Activated naive CD8-positive, alpha-beta T cell treated with anti-CD3 and anti-CD28 coated beads, Interleukin-2, amount 10 ng/mL, durations not matched to agents 7 days and 5 days (primary cell): ENCODE measurements at places on chromosomes 12 and 14.

GRCh38 chr14:25501749-25502148 is 451.8 kb upstream of the STXBP6 start:
- DNase-seq, result no peak

DNA sequence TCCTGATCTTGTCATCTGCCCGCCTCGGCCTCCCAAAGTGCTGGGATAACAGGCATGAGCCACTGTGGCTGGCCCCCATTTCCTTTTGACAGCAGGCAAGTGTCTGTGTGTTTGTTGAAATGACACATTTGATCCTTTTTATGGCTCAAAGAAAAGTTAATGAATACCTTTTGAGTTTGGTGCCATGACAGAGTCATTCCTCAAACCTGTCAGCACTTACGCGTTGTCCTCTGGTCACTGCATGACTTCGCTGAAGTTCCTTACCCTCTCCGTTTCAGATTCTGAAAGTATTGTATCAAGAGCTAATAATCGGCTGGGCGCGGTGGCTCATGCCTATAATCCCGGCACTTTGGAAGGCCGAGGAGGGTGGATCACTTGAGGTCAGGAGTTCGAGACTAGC is 32.4 kb downstream of the NEMF start:
- no peak for DNase-seq

DNA sequence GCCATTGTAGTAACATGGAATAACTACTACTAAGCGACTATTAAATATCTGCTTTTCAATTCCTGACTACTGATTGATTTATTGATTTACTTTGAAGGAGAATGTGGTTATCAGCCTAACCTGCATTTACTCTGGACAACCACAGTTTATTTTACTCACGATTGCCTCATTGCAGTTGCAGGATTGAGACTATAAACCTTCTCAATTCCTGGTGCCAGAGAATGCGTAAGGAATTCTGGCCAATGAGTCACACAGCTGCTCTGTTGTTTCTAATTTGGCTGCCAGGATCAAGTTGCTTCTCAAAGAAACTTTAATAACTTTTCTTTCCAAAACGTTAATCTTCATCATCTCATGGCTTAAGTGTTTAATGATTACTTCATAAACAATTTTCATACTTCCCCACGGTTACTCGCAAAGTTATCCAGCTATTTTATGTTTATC is 13.1 kb upstream of the TMTC1 start:
- DNase-seq, result no peak

- no peak for DNase-seq
Observed at GRCh38 chr12:117570608-117571007, 209.2 kb upstream of the NOS1 start.

GRCh38 chr14:53190938-53191337 is 37.8 kb upstream of the DDHD1 start:
- DNase-seq, result no peak

- DNase-seq, result no peak
Observed at GRCh38 chr14:75986439-75986765, 839 bp downstream of the IFT43 start.

DNA sequence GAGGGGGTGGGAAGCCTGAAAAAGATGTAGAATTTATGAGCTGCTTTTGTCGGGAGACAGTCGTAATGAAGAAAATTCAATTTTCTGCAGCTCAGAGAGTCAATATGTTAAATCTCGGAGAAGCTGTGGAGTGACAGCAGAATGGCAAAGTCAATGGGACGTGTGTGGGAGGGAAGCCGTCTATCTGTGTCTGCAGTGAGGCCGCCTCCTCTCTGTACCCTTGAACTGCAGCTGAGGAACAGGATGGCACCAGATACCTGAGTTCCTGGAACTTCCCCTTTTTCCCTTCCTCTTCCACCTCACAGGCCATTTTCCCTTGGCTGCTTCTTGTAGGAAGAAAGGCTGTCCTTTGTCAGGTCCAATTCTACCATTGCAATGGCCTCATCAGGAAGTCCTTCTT is 9.3 kb upstream of the CALCOCO1 start:
- DNase-seq, result no peak

DNA sequence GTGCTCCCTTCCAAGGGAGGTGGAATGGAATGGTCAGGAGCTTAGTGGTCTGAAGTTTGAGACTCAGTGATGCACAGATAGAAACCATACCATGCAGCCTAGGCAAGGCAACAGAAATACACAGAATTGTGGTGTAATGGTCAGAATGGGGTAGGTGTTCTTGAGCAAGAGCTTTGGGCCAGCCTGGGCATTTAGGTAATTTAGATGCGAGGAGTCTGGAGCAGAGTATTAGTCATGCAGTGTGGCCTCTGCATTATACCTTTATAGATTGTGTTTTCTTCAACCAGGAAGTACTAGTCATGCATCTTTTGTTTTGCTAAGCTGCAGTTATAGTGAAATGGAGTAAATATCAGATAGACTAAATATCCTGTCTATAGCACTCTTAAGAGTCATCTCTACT is 118.3 kb downstream of the DAAM1 start:
- DNase-seq, result no peak

GRCh38 chr12:131912518-131913274 is 16.4 kb upstream of the PUS1 start:
- no peak for DNase-seq

GRCh38 chr14:35304812-35305462 is 12.8 kb downstream of the PSMA6 start:
- DNase-seq, result no peak

DNA sequence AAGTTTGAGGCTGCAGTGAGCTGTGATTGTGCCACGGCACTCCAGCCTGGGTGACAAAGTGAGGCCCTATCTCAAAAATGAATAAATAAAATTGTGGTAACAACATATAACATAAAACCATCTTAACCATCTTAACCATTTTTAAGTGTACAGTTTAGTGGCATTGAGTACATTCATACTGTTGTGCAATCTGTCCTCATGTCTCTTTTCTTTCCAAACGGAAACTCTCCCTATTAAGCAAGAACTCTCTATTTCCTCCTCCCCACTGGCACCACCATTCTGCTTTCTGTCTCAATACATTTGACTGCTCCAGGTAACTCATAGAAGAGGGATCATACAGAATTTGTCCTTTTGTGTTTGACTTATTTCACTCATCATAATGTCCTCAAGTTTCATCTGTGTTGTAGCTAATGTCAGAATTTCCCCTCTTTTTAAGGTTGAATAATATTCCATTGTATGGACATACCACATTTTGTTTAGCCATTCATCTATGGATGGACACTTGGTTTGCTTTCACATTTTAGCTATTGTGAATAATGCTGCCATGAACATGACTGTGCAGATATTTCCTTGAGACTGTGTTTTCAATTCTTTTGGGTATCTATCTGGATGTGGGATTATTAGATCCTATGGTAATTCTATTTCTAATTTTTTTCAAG is 4.4 kb upstream of the MARK3 start:
- DNase-seq, result no peak

- DNase-seq, result no peak
Observed at GRCh38 chr12:116273813-116274550, 3.5 kb downstream of the MED13L start.
